Astrocyte (in vitro differentiated cells and primary cell): ENCODE measurements at places on chromosomes 3 and 15.

- no peak for DNase-seq
Measured at GRCh38 chr3:126317029-126317996, 39.9 kb downstream of the KLF15 start.

DNA sequence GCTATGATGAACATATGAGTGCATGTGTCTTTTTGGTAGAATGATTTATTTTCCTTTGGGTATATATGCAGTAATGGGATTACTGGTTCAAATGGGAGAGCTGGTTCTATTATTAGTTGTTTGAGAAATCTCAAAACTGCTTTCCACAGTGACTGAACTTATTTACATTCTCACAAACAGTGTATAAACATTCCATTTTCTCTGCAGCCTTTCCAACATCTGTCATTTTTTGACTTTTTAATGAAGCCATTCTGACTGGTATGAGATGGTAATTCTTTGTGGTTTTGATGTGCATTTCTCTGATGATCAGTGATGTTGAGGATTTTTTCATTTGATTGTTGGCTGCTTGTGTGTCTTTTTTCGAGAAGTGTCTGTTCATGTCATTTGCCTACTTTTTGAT, 1124.2 kb downstream of the NAALADL2 start:
- DNase-seq, result peak; percentile 3

DNA sequence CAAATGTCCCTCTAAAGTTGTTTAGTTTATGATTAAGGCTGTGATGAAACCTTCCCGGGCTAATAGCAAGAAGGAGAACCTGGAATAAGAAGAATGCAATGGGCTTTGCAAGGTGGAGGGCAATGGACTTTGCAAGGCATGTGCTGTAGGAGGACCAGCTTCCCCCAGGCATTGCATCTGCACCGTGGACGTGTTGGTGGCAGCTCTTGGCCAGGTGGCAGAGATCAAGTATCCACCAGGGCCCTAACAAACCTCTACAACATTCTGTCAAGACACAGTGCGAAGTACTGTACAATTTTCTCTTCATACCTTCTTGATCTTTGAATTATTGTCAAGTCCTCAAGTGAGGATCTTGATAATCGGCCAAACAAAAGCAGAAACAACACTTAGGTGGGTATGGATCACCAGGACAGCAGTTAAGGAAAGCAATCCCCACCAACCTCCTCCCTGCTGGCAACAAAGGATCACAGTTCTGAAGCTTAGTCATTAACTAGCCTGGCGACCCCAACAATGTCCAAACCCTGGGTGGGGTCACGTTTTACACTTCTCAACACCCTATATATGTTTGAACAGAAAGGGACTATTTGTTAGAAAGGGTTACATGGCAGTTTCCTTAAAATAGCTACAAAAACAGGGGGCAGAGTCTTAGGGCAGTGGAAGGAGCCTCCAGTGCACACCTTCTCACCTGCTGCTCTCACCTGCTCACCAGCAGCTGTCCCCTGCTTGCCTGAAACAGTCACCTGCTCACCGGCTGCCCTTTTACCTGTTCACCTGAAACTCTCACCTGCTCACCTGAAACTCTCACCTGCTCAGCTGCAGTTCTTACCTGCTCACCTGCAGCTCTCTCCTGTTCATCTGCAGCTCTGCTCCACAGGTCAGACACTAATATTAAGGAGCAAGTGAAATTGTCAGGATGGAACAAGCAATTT, 137.9 kb upstream of the LIPC start:
- DNase-seq, result no peak

GRCh38 chr15:50685191-50685975, 1.2 kb downstream of the TRPM7 start:
- DNase-seq, result no peak

DNA sequence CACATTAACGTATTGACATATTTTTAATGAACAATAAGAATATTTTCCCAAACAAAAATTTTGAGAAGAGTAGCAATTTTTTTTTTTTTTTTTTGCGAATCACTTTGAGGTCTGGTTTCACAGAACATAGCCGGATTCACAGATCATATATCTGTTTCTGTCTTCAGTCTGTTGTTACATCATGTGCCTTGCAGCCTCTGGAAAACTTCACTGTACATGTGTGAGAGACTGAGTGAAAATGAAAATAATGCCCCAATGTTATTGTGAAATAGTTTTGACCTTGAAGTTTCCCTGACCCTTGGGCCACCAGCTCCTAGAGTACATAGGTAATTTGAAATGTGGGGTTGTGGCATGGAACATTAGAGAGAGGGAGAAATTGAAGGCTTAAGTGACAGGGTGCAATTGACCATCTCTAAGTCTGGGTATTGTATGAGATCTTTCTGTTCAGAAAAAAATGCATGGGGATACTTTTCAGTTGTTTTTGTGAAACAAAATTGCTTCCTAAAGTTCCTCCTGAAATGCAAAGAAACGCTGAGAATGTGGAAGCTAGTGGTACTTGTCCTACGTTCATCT, 14.0 kb downstream of the ITPR1 start:
- no peak for DNase-seq

GRCh38 chr15:77243716-77244401, 172.9 kb upstream of the TSPAN3 start:
- no peak for DNase-seq

GRCh38 chr15:74794248-74794969, 12.5 kb downstream of the CSK start:
- DNase-seq, result no peak

GRCh38 chr3:22947851-22948250, 255.3 kb upstream of the UBE2E2 start:
- no peak for DNase-seq

- DNase-seq, result no peak
Measured at GRCh38 chr3:71859123-71859519, 74.2 kb upstream of the PROK2 start.

DNA sequence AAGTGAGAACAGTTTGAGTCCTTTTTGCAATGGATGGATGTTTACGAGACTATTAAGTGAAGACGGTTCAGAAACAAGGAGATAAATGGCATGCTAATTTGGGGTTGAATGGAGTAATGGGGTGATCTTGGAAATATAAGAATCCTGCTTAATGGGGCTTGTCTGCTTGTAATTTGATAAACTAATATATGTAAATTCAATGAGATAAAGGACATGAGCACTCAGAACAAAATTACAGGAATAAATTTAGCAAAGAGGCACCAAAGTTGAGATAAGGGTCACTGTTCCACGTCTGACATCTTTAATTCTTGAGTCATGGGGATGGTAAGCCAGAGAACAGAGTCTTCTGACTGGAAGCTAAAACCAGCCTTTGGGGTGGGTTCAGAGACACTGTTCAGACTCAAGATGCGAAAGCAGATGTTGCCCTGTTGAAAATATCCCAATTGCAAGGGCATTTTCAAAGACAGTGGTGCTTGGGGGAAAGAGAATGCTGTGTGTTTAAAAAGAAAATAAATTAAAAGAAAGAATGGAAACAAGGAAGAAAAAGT, 67.8 kb upstream of the CHRNB4 start:
- DNase-seq, result no peak

- DNase-seq, result peak; percentile 18
Measured at GRCh38 chr3:127639173-127640041, 10.4 kb downstream of the PODXL2 start.

- DNase-seq, result peak; percentile 16
Measured at GRCh38 chr3:195809796-195810454, 1.8 kb downstream of the MUC4 start.

GRCh38 chr3:4800595-4800994, 178.6 kb upstream of the BHLHE40 start:
- no peak for DNase-seq

DNA sequence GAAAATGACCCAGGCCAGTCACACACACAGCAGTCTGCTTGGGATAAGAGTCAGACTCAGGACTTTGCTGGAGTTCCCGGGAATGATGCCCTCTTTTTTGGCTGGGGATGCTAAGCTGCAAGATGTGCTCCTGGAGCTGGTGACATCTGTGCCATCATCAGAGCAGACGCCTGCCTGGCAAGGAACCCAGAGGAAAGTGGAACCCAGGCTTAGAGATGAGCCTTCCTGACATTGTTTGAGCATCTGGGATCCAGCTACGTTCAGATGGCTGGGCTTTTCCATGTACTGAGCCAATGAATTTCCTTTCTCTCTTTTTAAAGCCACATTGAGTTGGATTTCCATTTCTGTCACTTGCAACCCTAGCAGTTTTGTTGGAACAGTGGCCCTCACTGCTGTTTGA, 53.3 kb downstream of the EBLN2 start:
- no peak for DNase-seq

- DNase-seq, result no peak
Measured at GRCh38 chr3:32288819-32289218, 50.3 kb downstream of the CMTM8 start.

GRCh38 chr15:48563934-48564333, 81.6 kb downstream of the FBN1 start:
- DNase-seq, result peak; percentile 56

DNA sequence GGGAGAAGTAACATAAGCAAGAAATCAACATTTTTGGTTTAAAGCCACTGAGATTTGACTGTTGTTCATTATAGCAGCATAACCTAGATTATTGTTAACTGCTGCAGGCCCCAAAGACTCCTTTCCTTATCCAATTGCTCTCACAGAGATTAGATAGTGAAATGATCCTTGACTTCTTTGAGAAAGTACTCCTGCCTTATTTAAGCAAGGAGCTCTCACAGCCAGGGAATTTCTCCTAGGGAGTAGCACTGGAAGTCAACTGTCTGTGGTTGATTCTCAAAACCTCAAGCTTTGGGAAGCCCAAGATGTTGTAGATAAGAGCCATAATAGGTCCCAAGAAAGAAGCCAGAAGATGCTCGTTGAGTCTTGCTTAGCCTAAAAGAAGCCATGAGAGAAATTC, 151.8 kb upstream of the TSC22D2 start:
- DNase-seq, result peak; percentile 81

GRCh38 chr15:99282586-99282985, 31.3 kb downstream of the LRRC28 start:
- no peak for DNase-seq

GRCh38 chr3:183309276-183309675, 56.2 kb downstream of the B3GNT5 start:
- no peak for DNase-seq

GRCh38 chr3:41267975-41268640, 68.8 kb downstream of the CTNNB1 start:
- DNase-seq, result peak; percentile 94

GRCh38 chr3:54067055-54067698, 55.2 kb upstream of the CACNA2D3 start:
- no peak for DNase-seq

GRCh38 chr3:89966877-89967665, 859.6 kb downstream of the EPHA3 start:
- no peak for DNase-seq

- peak; percentile 47 for DNase-seq
Measured at GRCh38 chr15:57444877-57445513, 68.7 kb downstream of the CGNL1 start.

GRCh38 chr3:58329150-58329921, 3.4 kb upstream of the PXK start:
- DNase-seq, result no peak

DNA sequence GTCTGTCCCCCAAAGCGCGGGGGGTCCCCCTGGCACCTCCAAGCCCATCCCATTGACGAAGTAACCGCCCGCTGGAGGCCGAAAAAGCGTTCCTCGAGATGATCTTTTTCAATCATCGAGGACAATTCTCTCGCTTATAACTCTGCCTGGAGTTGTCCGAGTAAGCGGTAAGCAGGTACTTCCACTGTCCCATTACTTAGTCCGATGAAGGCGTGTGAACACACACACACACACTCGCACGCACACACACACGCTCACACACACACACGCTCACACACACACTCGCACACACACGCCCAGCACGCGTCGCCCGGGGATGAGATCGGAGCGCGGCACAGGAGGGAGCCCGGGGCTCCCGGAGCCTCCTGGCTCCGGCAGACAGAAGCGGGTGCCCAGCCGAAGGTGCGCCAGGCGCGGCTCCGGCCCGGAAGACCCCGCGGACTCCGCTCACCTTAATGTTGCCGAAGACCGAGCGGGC, 430 bp downstream of the SLCO2A1 start:
- DNase-seq, result peak; percentile 35

GRCh38 chr3:193946945-193947344, 189.0 kb upstream of the HES1 start:
- peak; percentile 74 for DNase-seq

DNA sequence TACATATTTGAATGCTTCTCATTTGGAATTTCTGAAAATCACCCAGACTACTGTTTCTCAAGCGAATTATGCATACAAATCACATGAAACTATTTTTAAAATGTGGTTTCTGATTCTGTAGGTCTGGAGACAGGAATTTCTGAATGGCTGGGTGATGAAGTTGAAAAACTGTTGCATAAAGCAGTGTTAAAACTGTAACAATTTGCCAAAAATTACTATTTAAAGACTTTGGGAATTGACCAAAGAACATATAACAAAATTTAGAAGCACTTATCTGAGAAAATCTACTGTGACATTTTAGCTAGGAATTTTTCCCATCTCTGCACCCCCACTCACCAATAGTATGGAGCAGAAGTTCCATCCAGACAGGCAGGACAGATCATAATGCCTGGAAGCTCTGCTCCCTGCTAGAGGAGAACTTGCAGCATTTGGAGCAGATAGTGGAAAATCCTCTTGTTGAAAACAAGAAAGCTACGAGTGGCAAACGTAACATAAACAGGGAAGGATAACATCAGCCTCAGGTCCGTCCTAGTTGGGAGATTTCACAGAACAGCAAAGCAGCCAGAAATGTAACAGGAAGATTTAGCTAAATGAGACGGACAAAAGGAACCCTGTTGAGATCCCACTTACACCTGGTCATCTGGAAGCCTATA, 132.3 kb upstream of the MCTP2 start:
- DNase-seq, result peak; percentile 44

DNA sequence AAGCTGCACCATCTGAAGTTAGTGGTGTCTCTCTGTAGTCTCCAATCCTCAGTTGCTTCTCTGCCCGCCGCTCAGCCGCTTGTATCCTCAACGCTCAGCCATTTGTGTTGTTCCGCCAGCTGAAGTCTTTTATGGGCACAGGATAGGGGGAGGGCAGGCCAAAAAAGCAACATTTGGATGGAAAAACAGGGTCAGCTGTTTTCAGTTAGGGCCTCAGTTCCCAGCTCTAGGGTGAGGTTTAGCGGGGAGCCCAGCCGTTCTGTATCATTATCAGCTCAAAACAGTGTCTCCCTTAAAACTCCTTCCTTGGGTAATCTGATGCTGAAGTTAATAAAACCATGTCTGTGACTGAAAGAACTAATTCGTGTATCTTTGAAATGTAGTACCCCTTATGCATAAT, 329.5 kb upstream of the AZI2 start:
- no peak for DNase-seq
